ENCODE measurements at places on chromosomes 16 and 17. TPM values are rescaled to one million over a fixed set of nuclear protein-coding genes. Genes with fewer than 3 reads are reported as not detected.

The HOXB6 gene
- total RNA-seq = not detected

DNA sequence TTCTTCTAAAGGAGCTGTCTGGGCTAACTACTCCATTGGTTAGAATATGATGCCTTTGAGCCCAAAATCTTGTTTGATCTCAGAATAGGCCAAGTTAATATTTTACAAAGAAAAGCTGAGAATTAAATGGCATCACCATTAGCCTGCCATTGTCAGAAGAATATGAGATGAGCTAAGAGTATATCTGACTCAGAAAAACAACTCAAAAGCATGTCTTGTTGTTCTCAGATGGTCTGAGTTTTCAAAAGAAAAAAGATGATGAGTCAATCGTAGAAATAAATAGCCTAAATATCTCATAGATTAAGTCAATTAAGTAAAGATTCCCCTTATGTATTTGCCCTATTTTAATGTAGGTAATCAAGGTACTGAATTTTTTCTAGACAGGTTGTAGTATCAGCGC is 197.1 kb upstream of the TBX2 start:
- H3K36me3 ChIP-seq = no peaks in the 10 kb centered on the region
- H3K27me3 ChIP-seq = no peaks in the 10 kb centered on the region
- no peaks in the 10 kb centered on the region for H3K4me1 ChIP-seq
- no peak overlapping the region for H3K4me3 ChIP-seq

DNA sequence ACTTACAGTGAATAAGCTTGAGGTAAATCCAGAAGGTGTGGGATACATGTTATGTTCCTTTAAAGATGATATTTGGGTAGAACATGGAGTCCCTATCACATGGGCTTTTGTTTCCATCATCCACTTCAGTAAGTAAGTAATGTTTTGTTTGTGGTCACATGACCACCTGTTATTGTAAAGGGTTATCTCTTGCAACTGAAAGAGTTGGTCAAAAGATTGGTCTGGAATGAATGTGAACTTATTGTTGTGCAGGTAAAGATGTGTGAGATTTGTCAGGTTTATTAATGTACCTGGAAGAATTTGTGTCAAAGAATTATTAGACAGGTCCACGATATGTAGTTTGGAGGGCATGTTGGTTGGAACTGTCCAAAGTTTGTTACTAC is 1.6 kb downstream of the OMG start:
- no peak overlapping the region for H3K4me3 ChIP-seq
- no peak for DNase-seq
- no peaks in the 10 kb centered on the region for H3K36me3 ChIP-seq
- no peak overlapping the region for H3K27ac ChIP-seq
- no peaks in the 10 kb centered on the region for H3K27me3 ChIP-seq

The CES4A gene
- 5.1 TPM for total RNA-seq

The USP22 gene
- 144 TPM for total RNA-seq

DNA sequence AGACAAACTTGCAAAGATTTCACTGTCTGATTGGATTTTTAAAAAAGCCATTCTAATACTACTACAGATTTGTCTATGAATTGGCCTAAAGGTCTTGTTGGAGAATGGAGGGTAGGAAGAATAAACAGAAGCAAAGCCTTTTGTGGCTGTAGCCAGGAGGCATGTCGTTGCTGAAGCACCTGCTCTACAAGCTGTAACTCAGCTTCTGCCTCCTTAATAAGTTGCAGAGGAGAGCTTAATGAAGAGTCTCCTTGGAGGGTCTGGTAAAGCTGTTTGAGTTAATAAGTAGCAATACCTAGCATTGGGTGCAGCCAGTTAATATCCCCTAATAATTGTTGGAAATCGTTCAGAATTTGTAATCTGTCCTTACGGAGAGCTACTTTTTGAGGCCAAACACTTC is 10.0 kb upstream of the ZNF689 start:
- no peak overlapping the region for H3K4me3 ChIP-seq
- no peaks in the 10 kb centered on the region for H3K36me3 ChIP-seq
- no peaks in the 10 kb centered on the region for H3K4me1 ChIP-seq
- no peak for DNase-seq
- H3K27me3 ChIP-seq = no peaks in the 10 kb centered on the region

DNA sequence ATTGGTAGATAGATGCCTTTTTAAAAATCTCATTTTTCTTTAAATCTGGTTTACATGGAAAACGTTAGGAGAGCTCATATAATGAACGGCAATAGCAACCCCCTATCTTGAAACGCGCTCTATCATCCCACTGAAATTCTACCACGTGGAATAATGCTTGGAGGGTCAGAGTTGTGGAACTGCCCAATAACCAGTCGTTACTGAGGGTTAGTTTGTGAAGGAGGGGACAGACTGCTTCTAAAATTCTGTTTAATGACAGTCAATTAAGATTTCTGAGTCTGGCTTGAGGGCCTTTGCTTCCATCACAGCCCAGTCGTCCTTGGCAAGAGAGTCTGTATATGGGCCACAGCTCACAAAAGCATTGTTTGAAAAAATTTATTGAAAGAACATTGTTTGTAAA is 482 bp downstream of the IRF8 start:
- peak overlapping the region; percentile 93 for H3K27ac ChIP-seq
- H3K27me3 ChIP-seq = no peaks in the 10 kb centered on the region
- no peak for DNase-seq

DNA sequence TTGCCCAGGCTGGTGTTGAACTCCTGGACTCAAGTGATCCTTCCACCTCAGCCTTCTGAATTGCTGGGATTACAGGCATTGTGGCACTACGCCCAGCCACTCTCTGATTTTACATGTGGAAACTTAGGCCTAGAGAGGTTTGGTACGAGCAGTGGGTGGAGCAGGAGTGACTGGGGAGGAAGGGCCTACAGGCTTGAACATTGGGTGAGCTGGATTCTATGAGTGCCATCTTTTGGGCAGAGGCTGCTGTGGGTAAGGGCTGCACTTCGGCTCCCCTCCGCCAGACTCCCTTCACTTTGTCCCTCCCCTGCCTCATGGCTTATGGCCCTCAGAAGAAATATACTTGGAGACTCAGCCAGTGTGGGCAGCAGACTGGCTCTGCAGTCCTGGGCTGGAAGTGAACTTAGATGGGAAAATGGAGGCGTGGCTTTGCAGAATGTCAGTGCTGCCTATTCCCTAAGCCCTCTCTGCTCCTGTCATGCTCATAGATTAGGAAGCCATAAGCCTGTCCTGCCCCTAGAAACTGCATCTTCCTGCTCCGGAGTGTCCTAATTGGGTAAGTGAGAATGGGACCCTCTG is 9.5 kb upstream of the MRC2 start:
- H3K36me3 ChIP-seq = peaks cover 5% of the 10 kb centered on the region
- H3K27ac ChIP-seq = no peak overlapping the region
- no peak overlapping the region for H3K4me3 ChIP-seq
- H3K27me3 ChIP-seq = no peaks in the 10 kb centered on the region

All from activated naive CD4-positive, alpha-beta T cell treated with anti-CD3 and anti-CD28 coated beads for 36 hours (primary cell).